ENCODE measurements at places on chromosomes 13 and 19. TPM values are rescaled to one million over a fixed set of nuclear protein-coding genes. Genes with fewer than 3 reads are reported as not detected.

DNA sequence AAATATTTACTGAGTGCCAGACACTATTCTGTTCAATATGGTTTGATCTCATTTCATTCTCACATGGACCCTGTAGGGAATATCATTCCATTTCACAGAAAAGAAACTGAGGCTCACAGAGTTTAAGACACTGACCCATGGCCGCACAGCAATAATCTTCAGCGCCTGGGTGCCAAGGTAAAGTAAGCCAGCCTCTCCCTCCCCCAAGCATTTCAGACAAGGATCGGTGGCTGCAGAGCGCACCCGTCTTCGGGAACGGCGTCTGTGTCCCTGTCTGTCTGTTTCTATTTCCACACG is 4.3 kb upstream of the PDE4A start:
- DNase-seq: no peak

ECSIT gene
- 44.8 TPM for total RNA-seq

TFPT gene
- 19.5 TPM for total RNA-seq

ESD gene
- 88.4 TPM for total RNA-seq

GGN gene
- total RNA-seq: not detected

- no peak for DNase-seq
These were observed 4.5 kb upstream of the OLFM2 start for GRCh38 chr19:9940778-9941177.

DNA sequence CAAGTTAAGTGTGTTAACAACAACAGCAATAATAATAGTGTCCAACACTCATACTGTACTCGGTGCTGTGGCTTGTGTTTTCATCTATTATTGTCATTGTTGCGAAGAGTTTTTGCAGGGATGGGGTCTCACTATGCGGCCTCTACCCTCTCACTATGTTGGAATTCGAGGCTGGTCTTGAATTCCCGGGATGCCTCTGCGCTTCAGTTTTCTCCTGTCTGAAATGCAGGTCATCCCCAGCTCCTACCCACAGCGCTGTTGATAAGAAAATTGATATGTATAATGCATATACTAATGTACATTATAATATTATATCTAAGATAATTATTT is 4.9 kb upstream of the SBK3 start:
- DNase-seq: no peak

DNA sequence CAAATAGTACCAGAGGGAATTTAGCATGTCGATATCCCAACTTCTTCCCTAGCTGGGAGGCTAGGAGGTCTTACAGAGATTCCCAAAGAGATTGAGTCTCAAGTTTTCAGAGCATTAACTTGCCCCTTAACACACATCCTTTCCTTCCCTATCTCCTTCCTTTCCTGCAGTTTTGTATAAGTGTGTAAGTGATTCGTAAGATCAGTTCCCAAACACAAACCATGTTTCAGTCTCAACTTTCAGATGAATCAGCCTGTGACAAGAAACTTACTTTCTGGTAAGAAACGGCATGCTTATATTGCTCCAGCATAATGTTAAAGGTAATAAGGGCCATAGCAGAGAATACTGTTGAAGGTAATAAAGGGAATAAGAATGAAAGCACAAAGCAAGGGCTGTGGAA is 472.2 kb downstream of the LIG4 start:
- no peak for DNase-seq

MRPL57 gene
- 19.4 TPM for total RNA-seq

DNA sequence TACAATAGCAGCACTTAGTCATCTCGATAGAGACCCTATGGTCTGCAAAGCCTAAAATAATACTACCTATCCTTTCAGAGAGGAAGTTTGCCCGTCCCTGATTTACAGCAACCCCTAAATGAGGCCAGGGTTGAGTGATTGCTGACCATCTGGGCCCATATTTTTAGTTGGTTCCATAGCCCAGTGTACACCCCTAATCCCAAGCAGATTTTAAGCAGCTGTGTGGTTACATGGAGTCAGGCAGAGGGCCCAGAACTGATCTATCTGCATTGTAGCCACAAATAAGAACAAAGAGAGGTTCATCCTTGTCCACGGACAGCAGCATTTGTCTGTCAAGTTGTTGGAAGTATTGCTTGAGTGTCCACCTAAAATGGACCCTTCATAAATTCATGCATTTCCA is 148.2 kb downstream of the DCT start:
- DNase-seq: no peak

LILRB2 gene
- 18.8 TPM for total RNA-seq

- peak; percentile 70 for DNase-seq
These were observed 81.1 kb downstream of the ZNF429 start for GRCh38 chr19:21586311-21587116.

GRCh38 chr19:31271306-31271911 is 77.8 kb downstream of the TSHZ3 start:
- DNase-seq: peak; percentile 37

- no peak for DNase-seq
These were observed 15.4 kb upstream of the MAP3K10 start for GRCh38 chr19:40175820-40176219.

- DNase-seq: no peak
These were observed 44.9 kb downstream of the BICRA start for GRCh38 chr19:47653856-47654255.

GRCh38 chr13:75855847-75856246 is 219.7 kb downstream of the LMO7 start:
- DNase-seq: no peak

GRCh38 chr19:9070066-9070465 is 16.8 kb upstream of the OR1M1 start:
- DNase-seq: no peak

DNA sequence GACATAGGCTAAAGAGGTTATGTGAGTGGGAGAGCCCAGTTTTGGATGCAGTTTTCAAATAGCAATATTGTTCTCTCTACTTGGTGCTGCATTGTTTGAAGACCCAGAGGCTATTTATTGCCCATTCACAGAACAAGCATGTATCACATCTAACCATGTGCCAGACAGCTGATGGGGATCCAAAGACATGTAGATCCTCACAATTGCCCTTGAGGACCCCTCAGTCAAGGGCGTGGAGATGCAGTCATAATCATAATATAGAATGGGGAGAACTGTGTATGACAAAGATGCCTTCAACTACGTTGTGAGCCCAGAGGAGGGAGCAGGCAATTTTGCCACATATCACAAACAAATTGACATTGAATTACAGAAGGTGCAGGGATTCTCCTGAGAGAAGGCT is 70.5 kb downstream of the NHLRC3 start:
- DNase-seq: no peak

DNA sequence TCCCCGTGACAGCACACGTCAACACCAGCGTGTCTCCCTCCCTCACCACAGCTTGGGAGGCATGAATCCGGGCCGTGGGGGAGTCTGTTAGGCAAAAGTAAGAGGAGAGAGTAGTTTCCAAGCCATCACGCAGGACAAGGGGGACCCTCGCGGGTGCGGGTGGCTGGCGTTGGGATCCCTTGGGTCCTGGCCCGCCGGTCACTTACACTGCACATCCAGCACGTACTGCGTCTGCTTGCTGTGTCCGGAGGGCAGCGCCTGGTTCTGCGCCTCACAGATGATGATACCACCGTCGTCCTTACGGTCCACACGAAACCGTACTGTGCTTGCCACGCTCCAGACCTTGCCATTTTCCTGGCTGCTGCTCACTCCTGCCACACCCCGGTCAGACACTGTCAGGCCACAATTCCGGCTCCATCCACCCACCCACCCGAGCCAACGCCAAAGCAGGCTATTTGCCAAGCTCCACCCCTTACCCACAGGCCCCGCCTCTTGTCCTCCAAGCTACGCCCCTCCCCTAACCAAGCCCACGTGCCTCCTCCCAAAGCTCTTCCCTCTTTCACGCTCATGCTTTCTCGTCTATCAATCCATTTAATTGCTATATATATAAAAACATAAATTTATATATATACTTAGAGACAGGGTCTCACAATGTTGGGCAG is 6.6 kb upstream of the ZNF428 start:
- DNase-seq: no peak

GRCh38 chr13:110923777-110924638 is 9.1 kb upstream of the ANKRD10 start:
- no peak for DNase-seq

- no peak for DNase-seq
These were observed 16.2 kb downstream of the LAIR2 start for GRCh38 chr19:54518844-54519243.

DNA sequence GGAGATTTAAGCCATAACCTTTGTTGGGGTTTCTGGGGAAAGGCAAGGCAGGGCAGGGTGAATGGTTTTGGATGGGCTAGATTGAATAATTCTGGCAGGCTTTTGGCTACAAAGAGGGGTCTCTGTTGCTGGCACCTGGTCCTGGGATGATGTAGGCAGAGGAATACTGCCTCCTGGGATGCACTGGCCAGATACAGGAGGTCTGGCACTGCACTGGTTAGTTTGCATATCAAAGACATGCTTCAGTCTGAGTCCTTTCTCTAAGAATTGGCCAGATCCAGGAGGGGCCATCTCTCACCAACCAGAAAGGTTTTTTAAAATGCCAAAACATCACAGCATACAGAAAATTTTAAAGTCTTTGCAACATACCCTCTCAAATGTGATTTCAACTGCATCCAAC is 8.0 kb upstream of the MEDAG start:
- DNase-seq: no peak

Measured in upper lobe of right lung (tissue), 1 donor.